Activated T-cell treated with anti-CD3 and anti-CD28 coated beads for 48 hours (primary cell): ENCODE measurements at places on chromosomes 2 and 18.

- DNase-seq = no peak
These were observed 1466.3 kb downstream of the DPP10 start for GRCh38 chr2:115908731-115909130.

- no peak for DNase-seq
These were observed 61.0 kb downstream of the CDCA7 start for GRCh38 chr2:173415431-173416381.

DNA sequence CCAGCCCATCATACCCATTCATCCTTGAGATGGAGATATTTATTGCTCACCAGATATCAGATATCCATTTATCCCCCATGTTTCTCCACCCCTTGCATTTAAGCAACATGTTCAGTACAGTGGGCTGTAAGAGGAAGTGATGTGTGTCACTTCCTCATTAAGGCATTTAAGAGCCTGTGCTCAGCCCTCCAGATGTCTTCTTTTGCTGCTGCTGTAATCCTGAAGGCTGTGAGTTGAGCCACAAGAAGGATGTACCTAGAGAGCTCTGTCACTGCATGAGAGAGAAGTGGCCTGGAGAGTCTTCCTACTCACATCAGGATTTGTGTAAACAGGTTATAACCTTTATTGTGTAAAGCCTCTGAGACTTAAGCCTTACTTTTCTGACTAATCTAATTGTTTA, 151.8 kb upstream of the UNC80 start:
- DNase-seq = no peak

DNA sequence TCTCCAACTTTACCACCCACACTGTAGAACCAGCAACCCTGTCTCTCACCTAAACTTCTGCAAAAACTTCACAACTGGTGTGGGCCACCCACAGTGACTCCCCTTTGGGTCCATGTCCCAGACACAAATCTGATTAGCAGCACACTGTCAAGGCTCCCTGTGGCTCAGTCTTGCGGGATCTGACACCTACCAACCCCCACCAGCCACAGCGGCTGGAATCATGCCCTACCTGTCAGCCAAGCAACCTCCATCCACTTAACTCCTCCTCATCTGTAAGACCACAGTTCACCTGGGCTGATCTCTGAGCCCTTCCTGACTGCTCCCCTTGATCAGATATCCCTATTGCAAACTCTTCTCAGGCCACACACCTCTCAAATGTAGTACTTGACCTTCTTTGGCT, 14.6 kb downstream of the TCF4 start:
- no peak for DNase-seq

- DNase-seq = no peak
These were observed 1005.4 kb upstream of the DDX18 start for GRCh38 chr2:116809109-116809508.

GRCh38 chr2:121689356-121689755, 40.1 kb upstream of the CLASP1 start:
- no peak for DNase-seq

DNA sequence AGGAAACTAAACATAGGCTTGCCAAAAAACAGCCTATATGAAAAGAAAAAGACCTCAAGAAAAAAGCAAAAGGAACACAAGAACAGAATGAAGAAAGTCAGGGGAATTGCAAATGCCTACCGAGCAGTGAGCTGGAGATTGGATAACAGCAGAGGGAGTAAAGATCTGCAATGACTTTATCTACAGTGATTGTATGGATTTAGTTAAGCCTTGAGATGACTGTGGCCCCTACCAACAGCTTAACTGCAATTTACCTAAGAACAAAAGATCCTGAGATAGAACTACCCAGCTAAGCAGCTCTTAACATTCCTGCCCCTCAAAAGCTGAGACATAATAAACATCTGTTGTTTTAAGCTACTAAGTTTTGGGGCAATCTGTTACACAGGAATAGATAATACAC, 20.5 kb downstream of the LNPK start:
- DNase-seq = no peak

DNA sequence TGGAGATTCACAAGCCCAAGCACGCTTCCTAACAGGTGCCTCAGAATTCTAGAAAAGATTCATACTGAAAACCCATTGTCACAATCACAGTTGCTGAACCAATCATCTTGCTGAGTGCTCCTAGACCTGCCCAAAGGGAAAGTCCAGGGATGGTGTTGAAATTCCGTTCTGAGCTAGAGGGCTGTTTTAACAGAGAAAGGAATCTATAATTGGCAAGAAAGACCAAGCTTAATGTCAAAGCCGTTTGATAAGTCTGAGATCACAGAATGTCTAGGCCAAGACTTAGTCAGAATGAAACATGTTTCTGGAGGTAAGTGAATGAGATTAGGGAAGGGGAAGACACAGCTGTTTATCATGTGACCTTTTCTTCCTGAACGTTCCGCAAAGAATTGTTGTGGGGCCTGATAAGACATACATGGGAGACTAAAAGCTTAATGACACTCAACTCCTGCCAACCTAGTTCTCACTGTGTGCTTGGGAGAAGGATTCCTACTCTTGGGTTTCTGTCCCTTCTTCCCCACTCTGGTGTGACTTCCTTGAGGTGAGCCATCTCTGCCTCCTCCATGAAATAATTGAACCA, 27.5 kb downstream of the PMAIP1 start:
- DNase-seq = no peak

- no peak for DNase-seq
These were observed 17.4 kb upstream of the NABP1 start for GRCh38 chr2:191660575-191660974.

DNA sequence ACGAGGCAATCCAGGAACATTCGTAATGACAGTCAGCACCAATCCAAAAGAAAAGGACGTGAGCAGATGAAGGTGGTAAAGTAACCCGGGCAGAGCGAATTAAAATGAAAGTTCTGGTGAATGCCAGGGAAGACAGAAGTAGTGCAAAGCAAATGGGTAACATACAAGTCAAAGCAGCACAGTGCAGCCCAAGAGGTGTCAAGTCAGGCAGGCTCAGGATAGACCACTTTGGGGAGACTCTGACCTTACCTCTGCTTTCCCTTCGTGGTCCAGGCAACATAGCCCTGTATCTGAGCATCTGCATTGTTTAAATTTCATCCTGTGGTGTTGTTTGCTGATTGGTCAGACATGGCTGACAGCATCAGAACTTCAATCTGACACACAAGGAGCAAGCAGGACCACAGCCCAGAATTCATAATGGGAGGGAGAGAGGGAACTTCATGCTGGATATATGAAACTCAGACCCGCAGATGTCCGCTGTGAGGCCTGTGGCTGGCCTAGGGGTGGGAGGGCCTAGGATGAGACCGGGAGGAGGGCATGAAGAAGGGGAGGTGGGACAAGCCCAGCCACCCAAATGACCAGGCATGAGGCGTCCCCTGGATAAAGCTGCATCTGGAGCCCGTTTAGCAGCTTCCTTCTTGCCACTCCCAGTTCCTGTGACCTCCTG, 285.7 kb downstream of the TCF4 start:
- no peak for DNase-seq

- no peak for DNase-seq
These were observed 429.9 kb downstream of the ARHGAP15 start for GRCh38 chr2:143559147-143559546.

DNA sequence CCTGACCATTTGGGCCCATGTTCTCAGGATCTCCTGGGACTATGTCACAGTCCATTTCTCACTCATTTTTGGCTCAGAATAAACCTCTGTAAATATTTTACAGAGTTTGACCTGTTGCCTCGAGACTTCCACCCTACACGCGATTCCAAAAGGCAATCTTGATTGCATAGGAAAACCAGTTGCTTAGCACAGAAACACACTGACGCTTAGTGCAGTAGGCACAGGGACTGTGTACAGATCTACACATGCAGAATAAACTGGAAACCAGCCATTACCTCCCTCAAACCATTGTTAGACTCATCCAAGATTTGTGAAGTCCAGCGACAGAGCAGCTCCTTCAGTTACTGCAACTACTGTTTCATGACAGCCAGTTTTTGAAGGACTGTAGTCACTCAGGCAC, 73.0 kb downstream of the NCKAP5 start:
- DNase-seq = no peak

DNA sequence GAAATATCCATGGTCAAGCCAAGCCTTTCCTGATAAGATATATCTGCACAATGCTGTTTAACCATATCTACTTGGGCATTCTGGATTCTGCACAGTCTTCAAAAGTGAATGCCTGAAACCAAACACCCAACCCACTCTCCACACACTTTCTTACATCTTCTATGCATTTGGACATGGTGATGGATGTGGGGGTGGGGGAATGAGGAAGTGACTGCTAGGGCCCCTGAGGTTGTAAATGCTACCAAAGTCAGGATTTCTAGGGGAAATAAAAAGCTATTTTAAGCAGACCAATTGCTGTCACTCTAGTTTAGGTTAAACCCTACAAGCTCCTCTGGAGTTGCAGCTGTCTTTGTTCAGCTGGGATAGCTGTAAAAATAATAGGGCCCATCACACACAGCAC, 26.7 kb upstream of the TGFA start:
- DNase-seq = no peak
